ENCODE measurements at places on chromosomes 4 and X.

- no peak for DNase-seq
These were observed 6.8 kb downstream of the SEPTIN6 start for GRCh38 chrX:119686087-119686691.

DNA sequence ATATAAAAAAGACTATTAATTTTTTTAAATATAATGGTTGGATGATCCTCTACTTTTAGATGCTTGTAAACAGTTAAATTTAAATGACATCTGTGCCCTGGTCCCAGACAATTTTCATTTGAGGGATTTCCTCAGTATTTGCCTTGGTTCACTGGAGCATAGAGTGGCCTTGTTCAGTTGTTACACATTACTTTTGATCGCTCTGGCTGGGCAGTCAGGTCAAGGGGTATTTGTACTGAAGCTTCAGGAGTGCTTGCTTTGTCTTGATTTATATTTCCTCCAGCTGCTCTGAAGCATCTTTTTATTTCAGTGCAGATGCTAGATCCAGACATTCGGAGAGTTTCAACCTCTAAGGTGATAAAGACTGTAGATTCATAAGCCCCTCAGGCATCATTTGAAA lies 50.0 kb downstream of the COMMD8 start:
- DNase-seq, result no peak

DNA sequence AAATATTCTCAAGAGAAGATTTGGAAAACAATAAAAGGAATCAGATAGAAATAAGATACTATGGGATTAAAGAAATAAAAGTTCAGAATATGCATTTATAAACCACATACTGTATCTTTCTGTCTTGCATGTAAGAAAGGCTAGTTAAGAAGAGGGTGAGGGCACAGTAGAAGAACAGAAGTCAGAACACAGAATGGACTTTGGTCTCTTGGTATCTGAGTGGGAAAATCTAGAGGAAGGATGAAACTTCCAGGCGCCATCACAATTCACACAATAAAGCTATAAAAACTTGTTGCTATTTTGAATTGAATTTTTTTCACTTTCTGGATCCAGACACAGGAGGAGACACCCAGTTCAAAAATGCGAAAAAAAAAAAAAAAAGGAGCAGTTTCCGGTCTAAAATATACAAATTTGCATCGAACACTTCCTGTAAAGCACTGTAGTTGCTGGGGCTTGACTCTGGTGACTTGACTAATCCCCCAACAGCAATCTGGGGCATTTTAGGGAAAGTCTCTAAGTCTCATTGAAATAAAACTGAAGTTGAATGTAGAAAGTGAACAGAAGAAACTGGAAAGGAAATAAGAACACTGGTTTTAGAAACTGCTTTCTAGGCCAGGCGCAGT lies 8.1 kb upstream of the NAAA start:
- no peak for DNase-seq

- DNase-seq, result no peak
These were observed 4.9 kb downstream of the FRAS1 start for GRCh38 chr4:78061939-78062570.

- DNase-seq, result peak; percentile 74
These were observed 759 bp upstream of the TBC1D1 start for GRCh38 chr4:37889849-37890800.

DNA sequence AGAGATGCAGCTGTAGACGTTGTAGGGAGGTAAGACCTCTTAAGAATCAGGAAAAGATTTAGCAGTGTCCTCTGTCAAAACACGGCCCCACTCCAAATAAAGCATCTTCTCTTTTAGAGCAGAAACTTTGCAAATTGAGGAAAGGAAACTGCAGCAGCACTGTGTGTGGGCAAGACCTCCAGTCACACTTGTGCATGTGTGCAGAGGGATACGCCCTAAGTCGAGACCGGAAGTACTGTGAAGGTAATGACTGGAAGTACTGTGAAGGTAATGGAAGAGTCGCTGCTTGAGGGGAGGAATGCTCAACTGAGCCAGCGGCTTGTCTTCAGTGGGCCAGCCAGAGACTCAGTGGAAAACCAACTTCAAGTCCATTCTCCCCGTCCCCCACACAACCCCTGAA lies 46.5 kb downstream of the EGF start:
- DNase-seq, result no peak

GRCh38 chr4:123449780-123450179 lies 53.2 kb downstream of the SPRY1 start:
- DNase-seq, result no peak

GRCh38 chr4:176320976-176321361 lies 1.2 kb downstream of the SPCS3 start:
- DNase-seq, result no peak

GRCh38 chrX:12949927-12950656 lies 24.8 kb upstream of the TMSB4X start:
- DNase-seq, result peak; percentile 93

DNA sequence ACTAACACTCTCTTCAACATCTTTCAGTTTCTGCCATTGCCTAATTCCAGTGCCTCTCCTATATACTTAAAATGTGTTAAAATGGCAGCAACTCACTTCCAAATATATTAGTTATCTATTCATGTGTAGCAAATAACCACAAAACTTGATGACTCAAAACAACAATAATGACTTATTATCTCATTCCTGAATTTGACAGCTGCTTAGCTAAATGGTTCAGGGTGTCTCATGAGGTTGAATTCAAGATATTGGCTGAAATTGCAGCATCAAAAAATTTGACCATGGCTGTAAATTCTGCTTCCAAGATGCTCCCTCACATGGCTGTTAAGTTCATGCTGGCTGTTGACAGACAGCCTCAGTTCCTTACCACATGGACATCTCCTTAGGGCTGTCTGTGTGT lies 25.3 kb downstream of the PITX2 start:
- DNase-seq, result no peak

DNA sequence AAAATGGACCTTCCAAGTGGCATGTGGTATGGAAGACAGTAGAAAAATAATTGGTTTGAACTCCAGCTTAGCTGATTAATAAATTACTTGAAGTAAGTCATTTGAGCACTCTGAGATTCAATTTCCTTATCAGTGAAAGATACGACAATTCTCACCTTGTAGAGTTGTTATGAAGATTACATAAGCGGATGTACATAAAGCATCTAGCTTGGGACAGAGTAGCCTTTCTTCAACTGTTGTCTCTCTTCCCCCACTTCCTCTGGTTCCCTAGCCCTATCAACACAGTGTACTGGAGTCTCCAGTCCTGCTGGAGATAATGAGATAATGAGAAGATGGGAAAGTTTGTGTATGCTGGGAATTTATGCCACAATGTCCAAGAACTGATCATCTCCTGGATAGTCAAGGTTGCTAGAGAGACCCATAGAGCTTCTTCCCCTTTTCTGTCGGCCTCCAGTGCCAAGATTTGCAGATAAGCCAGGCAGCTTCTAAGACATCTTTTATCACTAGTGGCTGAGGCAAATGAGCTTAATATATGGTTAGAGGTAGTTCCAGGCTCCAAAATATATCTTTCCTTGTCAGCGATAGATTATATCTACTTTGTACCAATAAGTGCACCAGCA lies 33.9 kb downstream of the VSIG4 start:
- DNase-seq, result no peak

DNA sequence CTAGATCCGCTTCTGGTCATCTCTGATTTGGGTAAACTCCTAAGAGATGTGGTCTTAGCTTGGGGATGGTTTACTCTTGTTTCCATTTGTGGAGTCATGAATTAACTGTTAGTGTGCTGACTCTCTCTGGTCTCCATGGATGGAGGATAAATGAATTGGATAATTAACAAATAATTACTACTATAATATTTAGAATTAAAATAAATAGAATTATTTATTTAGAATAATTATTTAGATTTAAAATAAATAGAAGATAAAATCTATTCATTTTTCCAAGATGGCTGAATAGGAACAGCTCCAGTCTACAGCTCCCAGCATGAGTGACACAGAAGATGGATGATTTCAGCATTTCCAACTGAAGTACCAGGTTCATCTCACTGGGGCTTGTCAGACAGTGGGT lies 1587.4 kb upstream of the AGA start:
- no peak for DNase-seq

- no peak for DNase-seq
These were observed 1080.5 kb upstream of the TENM3 start for GRCh38 chr4:181162676-181163075.

DNA sequence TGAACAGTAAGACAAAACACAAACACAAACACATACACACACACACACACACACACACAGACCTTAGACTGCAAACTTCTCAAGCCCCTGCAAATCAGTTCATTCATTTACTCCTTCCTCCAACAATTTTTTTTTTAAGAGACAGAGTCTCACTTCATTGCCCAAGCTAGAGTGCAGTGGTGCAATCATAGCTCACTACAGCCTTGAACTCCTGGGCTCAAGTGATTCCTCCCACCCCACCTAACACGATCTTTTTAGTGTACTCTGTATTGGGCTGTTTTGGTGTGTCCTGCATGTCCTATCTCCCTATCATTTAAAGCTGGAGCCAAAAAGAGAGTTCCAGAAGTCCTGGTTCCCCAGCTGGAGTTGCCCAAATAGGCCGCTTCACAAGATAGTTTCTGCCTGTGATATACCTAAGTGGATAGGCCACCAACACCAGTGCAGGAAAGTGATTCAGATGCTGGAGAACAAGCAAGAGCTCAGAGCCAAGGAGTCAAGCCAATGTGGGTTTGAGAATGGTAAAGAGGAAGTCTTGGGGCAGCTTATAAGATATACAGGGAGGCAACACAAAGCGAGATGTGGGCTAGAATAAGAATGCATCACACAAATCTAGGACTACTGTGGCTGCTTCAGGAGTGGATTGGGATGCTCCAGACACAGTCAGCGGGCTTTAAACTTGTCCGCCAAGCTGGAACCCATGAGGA lies 85.4 kb upstream of the RAPGEF2 start:
- DNase-seq, result no peak

DNA sequence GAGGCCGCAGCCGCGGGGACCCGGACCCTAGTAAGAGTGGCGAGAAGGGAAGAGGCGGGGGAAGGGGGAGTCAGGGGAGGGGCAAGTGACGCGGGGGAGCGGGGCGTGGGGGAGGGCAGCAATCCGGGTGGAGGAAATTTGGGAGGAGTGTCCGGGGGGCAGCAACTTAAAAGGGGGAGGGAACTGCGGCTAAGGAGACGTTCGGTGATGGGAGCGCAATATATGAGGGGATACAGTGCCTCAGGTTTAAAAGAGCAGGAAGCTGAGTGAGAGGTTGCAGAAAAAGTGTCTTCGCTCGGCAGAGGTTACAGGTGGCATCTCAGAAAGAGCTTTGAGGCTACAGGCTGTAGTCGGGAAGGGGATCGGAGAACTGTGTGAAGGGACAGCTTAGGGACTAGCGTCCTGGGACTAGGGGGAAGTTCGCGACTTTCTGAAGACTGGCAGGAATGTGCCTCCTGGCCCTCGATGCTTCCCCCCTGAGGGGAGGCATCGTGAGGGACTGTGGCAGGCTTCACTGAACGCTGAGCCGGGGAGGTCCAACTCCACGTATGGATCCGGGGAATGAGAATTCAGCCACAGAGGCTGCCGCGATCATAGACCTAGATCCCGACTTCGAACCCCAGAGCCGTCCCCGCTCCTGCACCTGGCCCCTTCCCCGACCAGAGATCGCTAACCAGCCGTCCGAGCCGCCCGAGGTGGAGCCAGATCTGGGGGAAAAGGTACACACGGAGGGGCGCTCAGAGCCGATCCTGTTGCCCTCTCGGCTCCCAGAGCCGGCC lies 519 bp downstream of the FOXO4 start:
- peak; percentile 62 for DNase-seq

DNA sequence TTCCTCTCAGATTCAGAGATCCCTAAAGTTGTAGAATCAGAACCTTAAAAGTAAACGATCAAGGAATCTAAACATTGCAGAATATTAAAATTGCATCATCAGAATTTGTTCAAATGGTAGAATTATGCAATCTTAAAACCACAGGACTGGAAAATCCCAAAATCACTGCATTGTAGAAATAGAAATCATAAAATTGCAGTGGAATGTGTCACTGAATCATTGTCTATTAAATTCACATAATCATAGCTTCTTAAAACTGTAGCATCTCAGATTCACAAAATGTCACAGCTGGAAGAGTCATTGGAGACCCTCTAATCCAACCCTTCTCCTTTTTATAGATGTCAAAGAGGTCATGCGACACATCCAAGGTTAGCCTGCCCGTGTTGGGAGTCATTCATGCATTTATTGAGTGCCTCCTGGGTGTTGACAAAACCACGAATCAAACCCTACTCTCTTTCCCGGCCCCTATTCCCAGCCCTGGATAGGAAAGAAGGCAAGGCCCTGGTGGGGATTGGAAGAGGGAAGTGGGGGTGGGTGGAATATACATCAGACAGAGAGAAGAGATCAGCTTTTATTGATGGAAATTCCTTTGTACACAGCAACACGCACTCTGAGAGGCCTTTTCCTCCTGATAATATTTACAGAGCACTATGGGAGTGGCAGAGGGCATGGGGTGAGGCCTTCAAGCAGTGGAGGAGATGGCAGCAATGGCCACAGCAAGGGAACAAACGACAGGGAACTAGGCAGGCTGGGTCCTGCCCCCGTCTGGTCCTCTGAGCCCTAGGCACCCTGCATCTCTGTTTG lies 15.4 kb downstream of the IQSEC2 start:
- DNase-seq, result no peak

- DNase-seq, result no peak
These were observed 10.6 kb upstream of the PGRMC2 start for GRCh38 chr4:128298146-128298758.

DNA sequence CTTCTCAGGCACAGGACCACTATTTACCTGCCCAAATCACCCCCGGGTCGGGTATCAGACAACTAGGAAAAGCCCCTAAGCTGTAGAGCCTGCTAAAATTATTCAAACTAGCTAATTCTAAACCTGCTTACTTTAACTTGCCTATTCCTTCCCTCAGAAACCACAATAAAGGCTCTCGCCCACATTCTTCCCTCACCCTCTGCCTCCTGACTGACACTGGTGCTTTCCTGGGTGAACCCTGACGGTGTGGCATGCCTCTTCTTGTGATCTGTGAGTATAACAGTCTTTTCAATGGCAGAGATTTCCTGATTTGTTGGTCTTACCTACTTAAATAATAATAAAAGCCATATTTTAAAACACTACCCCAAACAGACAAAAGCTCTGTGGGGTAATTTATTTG lies 242.1 kb upstream of the ZCCHC13 start:
- no peak for DNase-seq

- DNase-seq, result no peak
These were observed 1178.9 kb upstream of the DIAPH2 start for GRCh38 chrX:95505721-95506120.

GRCh38 chr4:66055999-66056398 lies 385.7 kb upstream of the EPHA5 start:
- DNase-seq, result no peak

DNA sequence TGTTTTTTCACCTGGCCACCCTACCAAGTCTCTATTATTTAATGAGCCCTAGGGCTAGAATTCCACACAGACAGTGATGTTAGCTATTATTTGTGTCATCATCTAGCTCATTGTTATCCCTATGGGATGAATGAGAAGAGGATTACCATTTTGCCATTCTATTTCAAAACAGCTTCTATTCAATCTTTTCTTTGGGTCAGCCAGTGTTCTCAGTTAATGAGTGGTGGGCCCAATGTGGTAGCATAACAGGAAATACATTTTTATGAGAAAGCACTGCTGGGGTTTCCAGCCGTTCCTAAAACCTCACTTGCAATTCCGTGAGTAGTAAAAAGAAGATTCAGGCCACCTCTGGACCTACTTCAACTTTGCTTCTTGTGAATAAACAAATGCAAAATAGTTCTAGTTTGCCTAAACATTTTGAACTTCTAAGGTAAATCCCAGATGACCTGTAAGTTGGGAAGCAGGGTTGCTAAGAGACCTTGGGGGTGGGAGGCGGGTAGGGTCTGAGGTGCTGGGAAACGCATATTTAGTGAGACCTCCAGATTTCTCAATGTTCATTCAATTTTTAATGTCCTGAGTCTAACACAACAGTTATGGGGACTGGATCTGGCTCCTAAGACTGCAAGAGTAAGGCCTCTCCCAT lies 24.8 kb upstream of the CYP2U1 start:
- no peak for DNase-seq

- no peak for DNase-seq
These were observed 47.6 kb downstream of the NHSL2 start for GRCh38 chrX:71958281-71958675.
